ENCODE measurements at places on chromosomes 12 and 14. TPM values are rescaled to one million over a fixed set of nuclear protein-coding genes. Genes with fewer than 3 reads are reported as not detected.

- DNase-seq: no peak
These were observed 45.5 kb downstream of the PRIMA1 start for GRCh38 chr14:93742761-93743160.

GRCh38 chr12:114598111-114598510 lies 85.9 kb downstream of the TBX3 start:
- DNase-seq: no peak

DNA sequence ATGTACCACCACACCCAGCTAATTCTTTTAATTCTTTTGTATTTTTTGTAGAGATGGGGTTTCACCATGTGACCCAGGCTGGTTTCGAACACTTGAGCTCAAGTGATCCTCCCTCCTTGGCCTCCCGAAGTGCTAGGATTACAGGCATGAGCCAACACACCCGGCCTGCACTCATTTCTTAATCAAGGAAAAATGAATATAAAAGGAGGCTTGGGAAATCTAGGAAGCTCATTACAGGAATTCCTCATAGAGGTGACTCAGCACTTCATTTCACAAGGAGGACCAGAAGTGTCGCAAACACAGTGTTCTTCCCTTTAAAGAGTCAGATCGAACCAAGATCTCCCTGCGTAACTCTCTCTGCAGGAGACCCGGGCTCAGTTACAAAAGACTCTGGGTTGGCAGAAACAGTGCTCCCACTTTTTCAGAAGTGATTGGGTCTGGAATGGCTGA lies 30.3 kb downstream of the NFKBIA start:
- no peak for DNase-seq

- peak; percentile 74 for DNase-seq
These were observed 201.9 kb downstream of the DAD1 start for GRCh38 chr14:22386924-22387775.

GRCh38 chr14:83556746-83557453 lies 1973.0 kb upstream of the FLRT2 start:
- no peak for DNase-seq

GRCh38 chr12:13372386-13372785 lies 175.9 kb downstream of the EMP1 start:
- no peak for DNase-seq

DNA sequence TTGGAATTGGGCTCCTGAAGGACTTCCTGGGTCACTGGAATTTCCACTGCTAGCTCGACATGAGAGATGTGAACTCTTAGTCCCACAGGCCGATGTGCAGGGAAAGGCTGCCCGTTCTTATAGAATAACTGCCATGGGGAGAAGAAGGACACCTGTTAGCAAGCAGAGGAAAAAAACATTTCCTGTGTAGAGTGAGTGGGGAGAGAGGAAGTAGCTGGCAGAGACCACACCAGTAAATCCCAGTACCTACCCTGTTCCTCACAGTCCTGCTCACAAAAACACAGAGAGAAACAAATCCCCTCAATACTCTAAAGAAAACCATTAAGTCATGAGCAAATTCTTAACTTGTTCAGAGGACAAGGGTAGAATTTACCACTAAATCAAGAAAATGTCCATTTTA lies 29.5 kb downstream of the AREL1 start:
- no peak for DNase-seq

GRCh38 chr14:64478634-64479250 lies 13.4 kb downstream of the AKAP5 start:
- DNase-seq: no peak

DNA sequence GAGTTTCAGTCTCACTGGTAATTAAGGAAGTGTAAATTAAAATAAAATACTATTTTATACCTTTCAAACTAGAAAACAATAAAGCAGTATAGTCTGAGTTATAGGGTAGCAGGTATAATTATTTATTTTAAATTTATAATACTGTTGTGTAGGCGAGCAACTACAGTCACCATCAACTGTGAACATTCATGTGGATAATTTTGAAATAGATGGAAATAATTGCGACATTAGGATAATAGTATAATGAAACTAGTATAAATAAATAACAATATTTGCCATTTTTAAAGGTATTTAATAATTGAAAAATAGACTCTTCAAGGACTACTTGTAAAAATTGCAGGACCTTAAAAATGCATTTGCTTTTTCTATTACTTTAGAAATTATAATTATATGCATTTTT lies 3.8 kb upstream of the DYRK4 start:
- DNase-seq: no peak

DNA sequence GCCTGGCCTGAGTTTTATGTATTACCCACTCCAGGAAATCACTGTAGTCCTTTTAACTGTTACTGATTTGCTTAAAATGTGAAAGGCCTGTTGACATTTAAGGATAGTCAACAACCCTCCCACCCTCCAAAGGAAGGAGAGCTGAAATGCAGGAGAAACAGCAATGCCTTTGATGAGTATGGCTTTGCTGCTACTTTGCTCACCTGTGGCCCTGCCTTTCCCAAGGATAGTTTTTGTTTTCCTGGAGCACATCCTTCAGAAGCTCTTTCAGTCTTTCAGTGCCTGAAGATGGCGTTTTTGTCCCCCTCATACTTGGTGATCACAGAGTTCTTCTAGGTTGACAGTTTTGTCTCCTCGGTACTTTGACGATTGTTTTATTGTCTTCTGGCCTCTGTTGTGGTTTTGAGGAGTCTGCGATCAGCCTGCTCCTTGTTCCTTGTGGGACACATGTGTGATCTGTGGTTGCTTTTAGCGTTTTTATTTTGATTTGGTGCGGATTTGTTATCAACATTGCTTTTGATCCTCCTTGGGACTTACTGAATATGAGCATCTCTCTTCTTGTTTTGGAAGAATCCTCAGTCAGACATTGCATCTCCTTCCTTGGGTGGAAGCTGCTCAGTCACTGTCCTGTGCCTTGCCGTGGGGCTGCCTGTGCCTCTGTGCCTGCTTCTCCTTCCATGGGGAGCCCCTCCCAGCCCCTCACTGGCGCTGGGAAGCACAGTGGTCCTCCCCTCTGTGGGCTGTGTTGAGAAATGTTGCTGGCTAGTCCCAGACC lies 17.2 kb downstream of the PACS2 start:
- DNase-seq: no peak

DNA sequence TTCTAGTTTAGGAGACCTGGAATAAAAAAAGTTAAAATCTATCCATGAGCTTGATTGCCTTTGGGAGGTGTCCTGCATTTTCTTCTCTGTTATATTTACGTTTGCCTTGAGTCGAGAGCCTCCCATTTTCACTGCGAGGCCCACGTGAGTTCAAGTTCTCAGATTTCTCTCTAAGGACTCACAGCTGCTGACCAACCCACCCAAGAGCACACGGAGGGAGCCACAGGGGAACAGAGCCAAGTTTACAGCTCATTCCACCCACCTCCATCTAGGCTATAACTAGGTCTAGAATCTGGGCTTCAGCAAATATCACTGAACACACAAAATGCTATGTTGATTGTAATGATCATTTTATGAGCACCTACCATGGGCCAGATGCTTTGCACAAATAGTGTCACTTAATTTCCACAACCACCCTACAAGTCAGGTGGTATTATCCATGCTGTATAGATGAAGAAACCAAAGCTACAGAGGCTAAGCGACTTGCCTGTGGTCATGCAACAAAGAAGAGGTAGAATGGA lies 16.7 kb downstream of the ALDH1L2 start:
- DNase-seq: no peak

DNA sequence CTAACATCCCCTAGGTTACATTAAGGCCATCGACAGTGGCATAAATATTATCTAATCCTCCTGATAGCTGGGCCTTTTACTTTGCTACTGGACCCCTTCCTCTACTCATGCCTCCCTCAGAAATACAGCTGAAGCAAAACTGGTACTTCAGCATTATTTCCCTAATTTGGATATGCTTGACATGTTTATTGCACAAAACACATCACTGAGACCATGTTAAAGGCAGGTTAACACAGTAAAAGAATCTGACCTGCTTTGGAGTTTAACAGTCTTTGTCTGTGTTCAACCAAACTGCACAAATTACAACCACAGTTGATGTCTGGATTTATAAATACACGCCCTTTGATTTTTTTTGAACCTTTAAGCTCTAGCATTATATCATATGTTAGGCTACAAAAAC lies 156.6 kb downstream of the FOXA1 start:
- no peak for DNase-seq

- no peak for DNase-seq
These were observed 208.6 kb downstream of the RASSF9 start for GRCh38 chr12:85627584-85627983.

- no peak for DNase-seq
These were observed 41.3 kb downstream of the RIC8B start for GRCh38 chr12:106815741-106816140.

The RPL10L gene
- total RNA-seq: not detected

The SMCO2 gene
- total RNA-seq: not detected

The ARMH4 gene
- total RNA-seq: 39.9 TPM

The ADCY4 gene
- 12.6 TPM for total RNA-seq

The KRT78 gene
- total RNA-seq: not detected

The DTD2 gene
- 39.1 TPM for total RNA-seq

The USP44 gene
- total RNA-seq: 0.42 TPM

The CMKLR1 gene
- 17.6 TPM for total RNA-seq

The TEX22 gene
- 0.11 TPM for total RNA-seq

Data from urinary bladder (tissue), 4 donors.